Activated CD8-positive, alpha-beta memory T cell treated with anti-CD3 and anti-CD28 coated beads for 48 hours (primary cell): ENCODE measurements at places on chromosomes 13 and 19.

DNA sequence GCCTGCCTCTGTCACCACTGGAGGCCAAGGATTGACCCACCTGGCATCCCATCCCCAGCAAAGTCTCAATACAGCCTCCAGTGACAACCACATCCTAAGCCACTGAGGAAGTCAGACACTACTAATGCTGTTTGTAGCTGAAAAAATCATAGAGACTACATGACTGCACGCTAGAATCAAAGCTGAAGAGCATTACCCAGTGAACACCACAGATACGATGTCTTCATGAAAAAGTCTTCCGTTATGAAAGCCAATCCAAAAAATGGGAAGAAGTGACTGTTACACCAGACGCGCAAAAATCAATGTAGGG is 11.1 kb upstream of the NUP62 start:
- no peak for DNase-seq

DNA sequence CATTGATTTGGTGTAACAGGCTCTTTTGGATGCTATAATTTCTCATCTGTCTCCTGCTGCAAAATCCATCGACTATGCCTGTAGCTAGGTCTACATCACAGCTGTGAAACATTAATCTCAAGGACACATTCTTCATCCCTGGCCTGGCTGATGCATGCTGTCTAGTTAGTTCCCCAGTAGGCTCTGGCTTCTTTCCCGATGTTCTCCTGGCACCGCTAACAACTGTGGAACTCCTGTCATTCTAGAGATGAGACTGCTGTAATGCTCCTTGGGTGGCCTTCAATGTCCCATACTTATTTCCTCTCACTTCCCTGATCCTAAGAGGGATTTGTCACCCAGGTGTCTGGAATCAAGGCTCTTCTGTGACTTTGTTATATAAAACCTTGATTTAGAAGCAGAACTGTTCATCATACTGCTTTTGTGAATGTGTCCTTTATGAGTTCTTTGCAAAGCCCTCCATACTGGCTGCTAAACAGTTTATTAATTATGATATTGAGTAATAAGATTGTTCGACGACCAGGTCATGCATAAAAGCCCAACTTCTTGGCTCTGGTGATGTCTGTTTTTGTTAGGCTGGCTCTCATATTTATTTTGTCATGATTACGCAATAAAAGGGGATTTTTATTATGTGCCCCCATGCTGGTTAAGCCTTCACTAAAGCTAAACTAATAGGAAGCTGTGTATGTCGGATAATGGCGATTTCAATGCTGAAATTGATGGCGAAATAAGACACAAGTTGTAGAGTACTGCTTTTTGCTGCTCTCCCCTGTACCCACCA is 227.5 kb downstream of the DCT start:
- no peak for DNase-seq

DNA sequence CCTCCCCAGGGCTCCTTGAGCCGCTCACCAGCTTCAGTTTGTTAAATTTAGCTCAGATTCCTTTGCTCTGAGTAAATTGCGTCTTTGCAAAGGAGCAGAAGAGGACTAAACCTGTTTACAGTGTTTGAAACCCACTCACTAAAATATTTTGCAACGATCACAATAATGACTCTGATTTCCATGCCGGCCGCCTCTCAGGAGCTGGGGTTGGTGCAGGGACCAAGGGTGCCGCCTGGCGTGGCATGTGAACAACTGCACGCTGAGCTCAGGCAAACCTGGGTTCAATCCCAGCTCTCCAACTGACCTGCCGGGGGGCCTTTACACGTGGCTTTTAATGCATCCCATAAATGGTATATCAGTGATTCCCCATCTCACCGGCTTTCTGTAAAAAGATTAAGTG is 68.7 kb upstream of the CACNA1A start:
- no peak for DNase-seq

DNA sequence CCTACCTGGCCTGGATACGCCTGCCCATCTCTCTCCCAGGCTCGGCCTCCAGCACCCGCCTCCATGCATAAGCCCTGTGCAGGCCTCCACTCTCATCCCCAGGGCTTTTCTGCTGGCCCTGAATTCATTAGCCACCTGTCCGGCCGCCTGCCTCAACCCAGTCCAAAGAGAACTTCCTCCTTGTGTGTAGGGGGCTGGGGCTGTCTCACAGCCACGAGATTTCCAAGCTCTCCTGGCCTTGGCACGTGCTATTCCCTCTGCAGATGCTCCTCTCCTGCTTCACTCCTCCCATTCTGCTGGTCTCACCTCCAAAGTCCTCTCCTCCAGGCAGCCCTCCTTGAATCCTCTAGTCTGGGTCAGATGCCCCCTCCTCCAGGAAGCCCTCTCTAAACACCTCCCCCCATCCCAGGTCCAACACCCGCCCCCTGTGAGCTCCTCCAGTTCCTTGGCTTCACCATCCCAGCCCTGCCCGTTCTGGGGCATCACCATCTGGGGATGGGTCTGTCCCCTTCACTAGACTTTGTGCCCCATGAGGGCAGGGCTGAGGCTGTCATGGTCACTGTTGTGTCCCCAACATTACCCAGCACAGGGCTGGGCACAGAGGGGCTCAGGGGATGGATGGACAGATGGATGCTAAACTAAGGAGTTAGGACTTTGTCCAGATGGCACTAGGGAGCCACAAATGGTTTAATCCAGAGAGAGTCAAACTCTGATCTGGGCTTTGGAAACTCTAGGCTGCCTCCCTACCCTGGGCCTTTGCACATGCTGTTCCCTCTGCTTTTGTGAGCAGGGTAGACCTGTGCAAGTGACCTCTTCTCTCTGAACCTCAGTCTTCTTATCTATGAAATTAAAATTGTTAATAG is 14.8 kb downstream of the MEIS3 start:
- DNase-seq: no peak

- DNase-seq: no peak
These were observed 1104.9 kb upstream of the SLC10A2 start for GRCh38 chr13:104170980-104171555.

DNA sequence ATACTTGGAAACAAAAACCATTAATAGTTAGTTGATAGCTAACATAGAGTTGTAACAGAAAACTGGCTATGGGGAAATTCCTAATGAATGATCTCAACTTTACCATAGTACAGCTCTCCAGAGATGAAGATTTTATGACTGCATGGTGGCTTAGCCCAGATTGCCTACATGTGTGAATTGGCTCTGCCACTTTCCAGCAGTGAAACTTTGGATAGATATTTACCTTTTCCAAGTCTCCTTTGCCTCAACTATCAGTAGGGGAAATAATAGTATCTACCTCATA is 161.1 kb downstream of the LACC1 start:
- DNase-seq: no peak

GRCh38 chr13:39406688-39407087 is 196.3 kb downstream of the LHFPL6 start:
- DNase-seq: no peak

DNA sequence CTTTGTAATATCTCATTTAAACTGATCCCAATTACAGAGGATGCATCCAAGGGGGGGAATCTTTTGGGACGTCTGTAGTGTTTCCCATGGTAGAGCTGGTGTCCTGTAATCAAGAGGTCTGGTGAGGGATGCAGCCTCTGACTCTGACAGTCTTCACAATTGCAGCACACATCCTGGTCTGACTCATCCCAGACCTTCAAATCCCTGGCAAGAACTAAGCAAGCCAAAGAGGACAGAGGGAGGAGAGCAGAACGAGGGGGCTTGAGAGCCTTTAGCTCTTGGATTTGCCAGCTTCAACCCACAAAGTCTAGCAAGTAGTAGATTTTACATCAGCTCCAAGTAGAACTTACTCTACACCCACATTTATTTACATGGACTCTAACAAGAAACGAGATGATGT is 17.3 kb upstream of the FCGBP start:
- DNase-seq: no peak

GRCh38 chr13:59641817-59642216 is 521.9 kb downstream of the DIAPH3 start:
- no peak for DNase-seq

GRCh38 chr19:21566073-21566472 is 60.7 kb downstream of the ZNF429 start:
- DNase-seq: no peak

- no peak for DNase-seq
These were observed 1.2 kb upstream of the PNMA8A start for GRCh38 chr19:46472592-46472991.

GRCh38 chr13:26619358-26619757 is 61.9 kb downstream of the WASF3 start:
- DNase-seq: no peak

DNA sequence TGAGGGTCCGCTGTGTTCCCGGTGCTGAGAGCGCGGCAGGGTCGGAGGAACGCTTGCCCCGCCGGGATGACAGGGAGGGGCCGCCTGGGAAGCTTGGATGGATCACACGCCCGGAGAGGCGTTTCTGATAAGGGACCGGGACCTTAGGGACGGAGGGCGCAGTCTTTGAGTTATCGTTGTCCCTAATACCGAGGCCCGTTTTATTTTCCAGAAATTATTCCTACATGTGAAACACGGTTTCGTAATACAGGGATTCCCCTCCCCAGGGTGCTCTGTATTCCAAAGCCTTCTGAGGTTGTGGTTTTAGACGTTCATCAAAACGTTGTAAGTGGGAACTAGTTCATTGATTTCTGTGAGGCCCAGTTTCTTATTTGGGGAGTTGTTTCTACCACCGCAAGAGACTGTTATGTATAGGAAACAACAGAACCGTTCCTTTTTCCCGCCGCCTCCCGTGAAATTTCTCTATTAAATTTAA is 752 bp downstream of the PDCD5 start:
- no peak for DNase-seq

DNA sequence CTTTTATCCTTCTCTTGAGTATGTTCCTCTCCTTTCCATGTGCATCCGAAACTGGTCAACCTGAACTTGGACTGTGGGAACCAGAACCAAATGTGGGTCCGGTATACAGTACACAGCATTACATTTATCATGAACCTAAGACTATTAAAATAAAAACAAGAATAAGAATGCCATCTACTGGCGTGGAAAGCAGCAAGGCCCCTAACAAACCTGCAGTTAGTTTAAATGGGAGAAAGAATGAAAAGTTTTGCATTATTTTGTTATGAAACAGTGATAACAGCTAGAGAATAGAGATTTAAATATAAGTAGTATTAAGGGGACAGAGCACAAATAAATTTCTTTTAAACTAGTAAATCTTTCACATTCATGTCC is 159.5 kb downstream of the RBM26 start:
- DNase-seq: no peak

- no peak for DNase-seq
These were observed 730 bp upstream of the ABCC4 start for GRCh38 chr13:95301968-95302393.

DNA sequence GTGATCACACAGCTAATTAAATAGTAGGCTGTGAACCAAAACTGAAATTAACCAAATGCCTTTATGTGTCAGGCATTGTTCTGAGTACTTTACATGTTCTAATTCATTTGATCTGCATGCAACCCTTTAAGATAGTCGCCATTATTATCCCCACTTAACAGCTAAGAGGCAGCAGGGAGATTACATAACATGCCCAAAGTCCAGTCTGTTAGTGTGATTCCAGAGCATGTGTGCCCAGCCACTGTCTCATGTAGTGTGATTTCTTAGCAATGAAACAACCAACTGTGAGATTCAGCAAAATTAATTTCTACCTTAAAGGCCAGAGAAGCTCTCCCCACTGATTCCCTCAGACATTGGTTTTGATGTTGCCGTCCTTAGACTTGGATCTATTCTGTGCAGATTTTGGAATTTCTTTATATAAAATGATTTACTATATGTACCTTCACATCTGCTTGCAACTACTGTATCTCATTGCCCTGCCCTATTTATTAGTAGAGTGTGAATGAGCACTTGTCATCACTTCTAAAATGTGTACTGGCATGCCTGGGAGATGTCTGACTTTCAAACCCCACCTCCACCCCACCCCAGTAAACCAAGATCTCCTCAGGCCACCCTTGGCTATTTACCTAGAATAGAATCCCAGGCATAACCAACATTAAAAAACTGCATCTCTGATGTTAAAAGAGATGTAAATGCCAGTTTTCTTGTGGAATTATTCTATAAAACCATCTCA is 41.2 kb downstream of the POLR1D start:
- no peak for DNase-seq

- no peak for DNase-seq
These were observed 2.4 kb upstream of the URI1 start for GRCh38 chr19:29939628-29940027.

- no peak for DNase-seq
These were observed 86.7 kb downstream of the SCGB2B2 start for GRCh38 chr19:34590228-34590627.

DNA sequence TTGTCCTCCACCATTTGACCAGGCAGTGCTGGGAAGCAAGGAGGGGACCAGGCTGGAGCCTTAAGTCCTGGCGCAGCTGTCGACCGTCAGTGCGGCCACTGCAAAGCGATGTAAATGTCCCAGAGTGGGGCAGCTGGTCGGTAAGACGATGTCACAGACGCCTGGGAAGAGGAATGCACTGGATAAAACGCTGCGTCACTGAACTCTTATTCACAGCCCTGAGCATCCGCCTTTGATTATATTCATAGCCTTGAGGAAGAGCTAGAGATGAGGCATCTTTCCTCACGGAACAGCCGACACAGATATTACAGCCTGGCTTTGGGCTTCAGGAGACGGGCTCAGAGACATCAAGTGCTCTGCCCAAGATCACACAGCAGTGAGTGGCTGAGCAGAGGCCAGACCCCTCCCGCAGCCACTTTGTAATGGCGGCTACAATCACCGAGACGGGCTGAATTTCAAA is 17.6 kb upstream of the TUBGCP3 start:
- DNase-seq: no peak

DNA sequence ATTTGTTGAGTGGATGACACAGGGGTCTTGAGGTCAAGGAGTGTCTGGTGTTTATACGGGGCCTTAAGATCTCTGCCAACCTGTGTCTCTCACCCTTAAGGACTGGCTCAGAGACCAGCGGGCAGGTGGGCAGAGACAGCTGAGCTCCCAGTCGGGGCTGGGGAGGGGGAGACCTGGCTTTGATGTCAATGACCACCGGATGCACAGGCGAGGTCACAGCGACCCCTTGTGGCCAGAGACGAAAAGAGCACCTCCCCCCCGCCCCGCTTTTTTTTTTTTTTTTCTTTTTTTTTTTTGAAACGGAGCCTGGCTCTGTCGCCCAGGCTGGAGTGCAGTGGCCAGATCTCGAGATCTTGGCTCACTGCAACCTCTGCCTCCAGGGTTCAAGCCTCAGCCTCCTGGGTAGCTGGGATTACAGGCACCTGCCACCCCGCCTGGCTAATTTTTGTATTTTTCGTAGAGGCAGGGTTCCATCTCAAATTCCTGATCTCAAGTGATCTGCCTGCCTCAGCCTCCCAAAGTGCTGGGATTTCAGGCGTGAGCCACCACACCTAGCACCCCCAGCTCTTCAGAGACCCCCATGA is 12.1 kb upstream of the KLK14 start:
- no peak for DNase-seq
